Renal pelvis (tissue), 12 donors: ENCODE measurements at places on chromosomes 11 and 22.

DNA sequence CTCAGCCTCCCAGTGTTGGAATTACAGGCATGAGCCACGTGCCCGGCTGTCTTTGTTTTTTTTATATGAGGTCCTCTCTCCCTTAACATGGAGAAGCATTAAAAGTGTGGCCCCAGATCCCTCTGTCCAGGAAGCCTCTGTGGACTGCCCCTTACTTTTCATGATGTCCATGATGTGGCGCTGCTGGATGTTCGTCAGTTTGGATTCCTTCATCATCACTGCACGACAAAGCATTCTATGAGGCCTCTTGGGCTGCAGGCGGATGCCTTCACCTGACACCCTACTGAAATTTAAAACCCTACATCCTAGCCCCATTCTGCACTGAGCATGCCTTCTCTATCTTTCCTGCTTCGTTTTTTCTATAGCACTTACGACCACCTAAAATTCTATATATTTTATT lies 2.1 kb downstream of the C22orf23 start:
- DNase-seq, result peak; percentile 41

DNA sequence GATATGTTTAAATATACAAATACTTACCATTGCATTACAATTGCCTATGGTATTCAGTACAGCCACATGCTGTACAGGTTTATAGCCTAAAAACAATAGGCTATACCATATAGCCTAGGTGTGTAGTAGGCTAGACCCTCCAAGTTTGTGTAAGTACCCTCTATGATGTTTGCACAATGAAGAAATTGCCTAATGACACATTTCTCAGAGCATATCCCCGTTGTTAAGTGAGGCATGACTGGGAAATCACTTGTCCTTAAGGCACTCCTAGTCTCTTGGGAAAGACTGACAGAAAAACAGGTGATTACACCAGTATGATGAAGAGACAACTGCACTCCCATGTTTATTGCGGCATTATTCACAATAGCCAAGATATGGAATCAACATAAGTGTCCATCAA lies 187.2 kb downstream of the SPON1 start:
- no peak for DNase-seq

GRCh38 chr11:133955081-133955891 lies 1.5 kb downstream of the IGSF9B start:
- no peak for DNase-seq

DNA sequence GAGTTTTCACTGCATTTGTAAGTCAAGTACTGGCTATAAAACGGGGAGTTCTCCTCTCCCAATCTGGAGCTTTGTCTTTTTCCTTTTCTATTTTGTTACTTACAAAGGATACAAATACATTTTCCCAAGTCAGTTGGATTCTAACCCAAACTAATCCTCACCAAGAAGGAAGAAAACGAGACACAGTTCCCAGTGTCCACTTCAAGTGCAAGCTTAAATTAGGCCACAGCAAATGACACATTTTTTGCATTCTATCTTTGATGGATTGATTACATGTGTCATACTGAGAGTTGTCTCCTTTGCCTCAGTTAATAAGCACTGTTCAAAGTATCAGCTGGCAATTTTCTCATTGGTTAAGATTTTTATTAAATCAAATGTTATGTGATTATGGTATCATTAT lies 296.7 kb upstream of the ANO5 start:
- DNase-seq, result no peak

DNA sequence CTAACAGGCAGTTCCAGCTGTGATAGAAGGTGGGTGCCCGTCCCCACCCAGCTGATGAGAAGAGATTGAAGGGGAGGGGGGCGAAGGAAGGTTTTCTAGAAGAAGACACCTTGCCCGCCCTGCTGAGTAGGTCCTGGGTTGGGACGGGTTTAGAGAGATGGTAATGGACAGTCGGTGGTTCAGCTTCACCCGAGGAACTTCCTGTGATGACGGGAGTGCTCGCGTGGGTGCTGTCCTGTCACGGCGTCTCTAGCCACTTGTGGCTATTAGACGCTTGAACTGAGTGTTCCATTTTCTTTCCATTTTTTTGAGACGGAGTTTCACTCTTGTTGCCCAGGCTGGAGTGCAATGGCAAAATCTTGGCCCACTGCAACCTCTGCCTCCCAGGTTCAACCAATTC lies 27.6 kb upstream of the MGAT3 start:
- no peak for DNase-seq
